ENCODE measurements at places on chromosomes 4 and X.

GRCh38 chr4:8908206-8908893 is 36.7 kb upstream of the HMX1 start:
- no peak for DNase-seq

- DNase-seq, result no peak
These were observed 2045.3 kb downstream of the ARAP2 start for GRCh38 chr4:34198966-34199365.

DNA sequence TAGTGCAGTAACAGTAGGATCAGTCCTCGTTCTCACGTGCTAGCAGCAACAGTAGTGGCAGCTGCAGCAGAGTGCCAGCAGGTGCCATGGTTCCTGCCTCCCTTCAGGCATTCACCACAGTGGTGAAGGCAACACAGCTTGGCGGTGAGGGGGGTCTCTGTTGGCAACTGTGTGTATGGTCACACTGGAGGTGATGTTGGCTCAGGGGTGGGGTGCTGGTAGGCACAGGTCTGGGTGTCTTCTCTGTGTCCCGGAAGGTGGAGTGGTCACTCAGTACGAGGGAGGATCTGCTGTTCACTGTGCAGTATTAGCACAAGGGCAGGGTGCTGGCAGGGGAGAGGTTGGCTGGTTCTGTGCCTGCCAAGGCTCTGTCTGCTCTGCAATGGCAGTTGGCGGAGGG is 671.8 kb downstream of the CCSER1 start:
- no peak for DNase-seq

GRCh38 chr4:127997534-127998388 is 32.6 kb downstream of the ABHD18 start:
- no peak for DNase-seq

DNA sequence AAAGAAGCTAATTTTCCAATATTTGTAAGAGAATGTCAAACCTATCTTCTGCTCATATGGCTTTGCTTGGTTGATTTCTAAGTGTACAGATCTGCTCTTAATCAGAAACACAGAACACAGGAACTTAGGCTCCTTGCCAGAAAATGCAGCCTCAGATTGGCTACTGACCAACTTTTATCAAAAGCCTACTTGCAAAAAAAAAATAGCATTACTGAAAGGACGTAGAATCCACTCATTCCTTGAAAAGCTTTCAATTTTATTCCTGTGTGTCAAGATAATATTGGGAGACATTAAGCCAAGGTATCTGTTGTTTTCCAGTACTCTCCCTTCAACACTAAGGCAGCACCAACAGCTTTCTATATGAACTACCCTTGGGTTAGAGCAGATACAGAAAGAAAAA is 127.6 kb upstream of the INTU start:
- no peak for DNase-seq

GRCh38 chrX:153970357-153971123 is 1.1 kb downstream of the HCFC1 start:
- DNase-seq, result peak; percentile 84

- DNase-seq, result no peak
These were observed 15.5 kb downstream of the SLC10A7 start for GRCh38 chr4:146506272-146506671.
